ENCODE measurements at places on chromosomes 1 and 21. TPM values are rescaled to one million over a fixed set of nuclear protein-coding genes. Genes with fewer than 3 reads are reported as not detected.

DNA sequence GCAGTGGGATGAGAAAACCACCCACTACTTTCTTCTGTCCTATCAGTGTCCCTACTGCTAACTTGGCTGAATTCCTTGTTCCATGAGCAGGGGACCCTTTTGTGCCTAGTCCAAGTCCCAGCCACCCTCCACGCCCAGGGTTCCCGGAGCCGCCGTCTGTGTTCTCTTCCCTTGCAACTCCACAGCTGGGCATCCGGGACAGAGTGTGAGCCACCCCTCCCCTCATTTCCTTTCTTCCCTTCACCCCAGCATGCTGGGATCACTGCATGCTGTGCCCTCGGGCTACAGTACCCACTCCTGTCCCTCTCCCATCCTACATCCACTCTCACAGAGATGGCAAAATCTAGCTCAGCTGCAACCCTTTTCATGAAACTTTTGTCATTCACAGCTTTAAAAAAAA is 44.5 kb downstream of the PGBD5 start:
- no peak for DNase-seq

GRCh38 chr1:204171751-204172178 is 5.6 kb upstream of the REN start:
- DNase-seq, result no peak

BGLAP gene
- 2.3 TPM for polyA plus RNA-seq

- DNase-seq, result no peak
These were observed 3.7 kb downstream of the ARHGEF16 start for GRCh38 chr1:3457910-3458883.

- no peak for DNase-seq
These were observed 28.6 kb upstream of the PDXK start for GRCh38 chr21:43690346-43690745.

DNA sequence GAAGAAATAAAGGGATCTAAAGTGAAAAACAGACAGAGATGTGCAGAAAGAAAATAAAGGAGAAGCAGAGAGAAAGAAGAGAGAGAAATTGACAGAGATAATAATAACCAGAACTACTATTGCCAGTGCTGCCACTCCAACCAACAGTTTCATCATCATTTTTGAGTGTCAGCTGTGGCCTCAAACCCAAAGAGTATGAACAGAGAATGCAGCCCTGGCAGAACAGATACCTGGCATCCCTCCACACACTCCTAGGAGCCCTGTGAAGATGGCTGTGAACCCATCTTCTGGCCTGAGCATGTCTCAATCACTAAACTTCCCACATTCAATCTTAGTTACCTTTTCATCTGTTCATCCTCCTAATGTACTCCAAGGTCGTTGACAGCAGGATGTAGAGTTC is 385.8 kb upstream of the NFIA start:
- no peak for DNase-seq

DNA sequence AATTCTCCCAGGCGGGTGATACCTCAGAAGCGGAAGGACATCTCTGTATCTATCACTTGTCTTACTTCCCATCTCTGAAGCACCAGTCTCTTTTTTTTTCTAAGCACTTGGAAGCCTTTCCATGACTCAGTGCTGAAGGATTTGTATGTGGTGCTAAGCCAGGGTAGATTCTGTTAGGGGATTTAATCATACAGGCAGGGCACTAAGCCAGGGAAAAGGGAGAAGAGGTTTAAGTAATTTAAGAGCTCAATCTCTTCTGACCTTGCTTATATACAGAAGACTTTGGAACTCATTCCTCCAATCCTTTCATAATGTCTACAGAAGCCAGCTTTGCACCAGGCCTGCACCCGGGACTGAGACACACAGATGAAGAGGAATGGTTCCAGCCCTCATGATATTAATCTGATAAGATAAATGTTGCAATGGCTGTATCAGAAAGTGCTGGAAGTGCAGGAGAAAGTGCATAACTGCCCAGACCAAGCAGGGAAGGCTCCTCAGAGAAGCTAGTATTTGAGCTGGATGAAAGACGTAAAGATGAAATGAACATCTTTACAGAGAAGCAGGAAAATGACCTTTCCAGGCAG is 11.0 kb downstream of the FAM163A start:
- no peak for DNase-seq

F11R gene
- polyA plus RNA-seq, result 82.1 TPM

GRCh38 chr1:208156741-208157140 is 87.4 kb downstream of the PLXNA2 start:
- DNase-seq, result no peak

DNA sequence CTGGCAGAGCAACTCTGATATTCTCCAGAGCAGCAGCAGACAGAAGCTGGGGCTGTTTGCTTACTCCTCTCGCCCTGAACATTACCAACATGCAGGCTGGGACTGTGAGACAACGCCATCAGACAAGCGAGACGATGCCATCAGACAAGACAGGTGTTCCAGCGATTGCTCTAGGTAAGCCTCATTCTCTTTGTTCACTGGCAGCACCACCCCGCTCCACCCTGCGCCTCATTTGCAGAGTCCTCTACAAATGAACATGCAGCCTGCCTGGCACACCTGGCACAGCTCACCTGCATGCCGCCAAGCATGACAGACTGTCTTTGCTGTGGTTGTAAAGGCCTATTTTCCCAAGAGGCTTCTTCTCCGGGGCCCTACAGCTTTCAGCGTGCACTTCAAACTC is 346.2 kb downstream of the SMYD3 start:
- DNase-seq, result no peak

- no peak for DNase-seq
These were observed 55.6 kb upstream of the PPM1J start for GRCh38 chr1:112770724-112771123.

SLC16A4 gene
- polyA plus RNA-seq, result 115 TPM

GRCh38 chr1:199310708-199311107 is 671.9 kb downstream of the PTPRC start:
- no peak for DNase-seq

OLFML2B gene
- polyA plus RNA-seq, result 11.0 TPM
